Caco-2 (cell line): ENCODE measurements at places on chromosomes 5 and 9. TPM values are rescaled to one million over a fixed set of nuclear protein-coding genes. Genes with fewer than 3 reads are reported as not detected.

DNA sequence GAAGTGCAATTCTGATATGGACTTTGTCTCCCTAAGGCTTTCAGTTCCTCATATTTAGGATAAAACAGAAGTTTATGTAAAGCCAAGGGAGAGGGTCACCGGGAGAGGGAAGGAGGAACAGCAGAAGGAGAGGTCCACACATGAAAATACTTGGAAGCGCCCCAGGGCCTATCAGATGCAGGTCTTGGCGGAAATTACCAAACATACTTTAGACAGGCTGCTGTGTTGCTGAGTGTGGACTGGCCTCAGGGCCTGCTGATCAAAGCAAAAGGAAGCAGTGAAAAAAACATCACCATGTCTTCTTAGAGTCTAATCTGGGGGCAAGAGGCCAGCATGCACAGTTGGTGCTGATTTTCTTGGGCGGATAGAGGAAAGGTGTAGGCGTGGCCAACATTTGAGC lies 14.1 kb upstream of the NTRK2 start:
- DNase-seq = no peak

- DNase-seq = no peak
These were observed 187.1 kb downstream of the FSTL4 start for GRCh38 chr5:133425222-133425621.

GRCh38 chr5:179256328-179257175 lies 88.7 kb downstream of the ADAMTS2 start:
- no peak for DNase-seq

GRCh38 chr5:115022303-115022702 lies 147.4 kb downstream of the TRIM36 start:
- DNase-seq = no peak

MRPL41 gene
- total RNA-seq = 44.2 and 48.6 TPM in 2 replicates

DNA sequence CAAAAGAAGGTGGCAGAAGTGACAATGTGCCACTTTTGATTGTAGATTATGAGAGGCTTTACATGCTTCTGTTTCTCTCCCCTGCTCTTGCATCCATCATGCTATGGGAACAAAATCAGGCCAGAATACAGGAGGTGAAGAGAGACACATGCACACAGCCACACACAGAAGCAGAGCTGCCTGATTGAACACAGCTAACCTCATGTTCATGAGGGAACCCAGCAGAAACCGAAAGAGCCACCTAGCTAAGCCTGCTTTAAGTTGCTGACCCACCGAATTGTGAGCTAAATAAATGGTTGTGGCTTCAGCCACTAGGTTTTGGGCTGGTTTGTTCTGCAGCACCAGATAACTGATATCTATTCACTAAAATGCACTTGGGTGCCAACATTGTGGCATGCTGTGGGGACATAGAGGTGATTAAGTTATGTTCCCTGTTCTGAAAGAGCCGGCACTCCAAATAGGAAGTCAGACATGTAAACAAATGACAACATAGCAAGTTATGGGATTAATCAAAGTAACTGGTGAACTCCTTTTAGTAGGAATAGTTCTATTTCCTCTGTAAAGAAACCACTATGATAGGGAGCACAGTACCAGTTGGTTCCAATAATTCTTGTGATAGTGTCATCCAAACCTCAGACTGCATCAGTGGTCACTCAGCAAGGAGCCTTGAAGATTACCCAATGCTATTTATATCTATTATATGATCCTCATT lies 93.6 kb upstream of the TNC start:
- no peak for DNase-seq

- DNase-seq = no peak
These were observed 416.3 kb downstream of the NR2F1-AS1 start for GRCh38 chr5:93164690-93165089.

LCP2 gene
- not detected in 2 replicates for total RNA-seq

DNA sequence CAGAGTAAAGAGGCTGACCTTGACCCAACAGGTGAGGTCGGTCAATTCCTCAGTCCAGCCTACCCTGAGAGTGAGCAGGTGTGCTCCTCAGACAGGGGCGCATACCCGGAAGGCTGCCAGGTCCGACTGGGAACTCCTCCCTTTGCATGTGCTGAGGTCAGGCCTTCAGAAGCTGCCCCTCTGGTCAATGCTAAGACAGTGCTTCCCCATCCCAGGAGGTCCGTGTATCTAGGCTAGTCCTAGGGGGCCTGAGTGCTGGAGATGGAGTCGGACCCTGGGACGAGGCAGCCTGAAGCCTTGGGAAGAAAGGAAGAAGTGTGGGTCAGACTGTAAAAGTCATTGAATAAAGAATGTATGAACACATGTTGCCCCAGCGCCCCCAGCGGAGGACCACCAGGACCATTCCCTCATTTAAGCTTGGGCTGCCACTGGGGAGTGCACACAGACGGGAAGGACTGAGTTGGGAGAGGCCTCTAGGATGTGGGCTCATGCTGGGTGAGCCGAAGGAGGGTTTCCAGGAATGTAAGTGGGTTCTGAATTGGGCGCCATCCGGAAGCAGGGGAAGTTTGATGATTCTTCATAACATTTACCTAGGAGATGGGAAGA lies 41.0 kb upstream of the GFPT2 start:
- no peak for DNase-seq

GRCh38 chr9:75866273-75866871 lies 24.1 kb upstream of the PCSK5 start:
- DNase-seq = no peak

ZNF618 gene
- total RNA-seq = 1.2 and 1.5 TPM in 2 replicates

- DNase-seq = no peak
These were observed 24.6 kb downstream of the TTF1 start for GRCh38 chr9:132381966-132382541.

GRCh38 chr9:103990311-103990710 lies 103.8 kb upstream of the SMC2 start:
- no peak for DNase-seq

TMEM174 gene
- total RNA-seq = not detected in 2 replicates
